Activated naive CD4-positive, alpha-beta T cell treated with anti-CD3 and anti-CD28 coated beads for 36 hours (primary cell): ENCODE measurements at places on chromosomes 13 and 19.

GRCh38 chr19:46862974-46863632 is 2.3 kb downstream of the ARHGAP35 start:
- no peak for DNase-seq

GRCh38 chr19:31154021-31154420 is 195.2 kb downstream of the TSHZ3 start:
- DNase-seq, result no peak

GRCh38 chr19:46423188-46423587 is 5.5 kb downstream of the PNMA8C start:
- no peak for DNase-seq

DNA sequence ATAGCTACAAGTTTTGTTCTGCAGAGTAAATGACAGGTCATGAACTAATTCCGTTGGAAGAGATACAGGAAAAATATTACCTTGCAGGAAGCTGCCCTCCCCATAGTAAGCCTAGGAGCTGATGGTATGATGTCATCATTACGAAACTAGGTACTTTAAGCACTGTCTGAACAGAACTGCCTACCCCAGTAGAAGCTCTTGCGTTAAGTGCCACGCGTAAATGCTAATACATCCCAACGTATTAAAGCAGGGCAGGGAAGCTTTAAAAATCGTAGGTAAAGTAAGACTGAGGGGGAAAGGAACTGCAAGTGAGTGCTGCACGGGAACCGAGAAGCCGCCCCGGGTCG is 572 bp downstream of the UGGT2 start:
- DNase-seq, result no peak

- DNase-seq, result peak; percentile 29
Observed at GRCh38 chr19:3357992-3358688, 8.2 kb upstream of the NFIC start.

- no peak for DNase-seq
Observed at GRCh38 chr13:112457485-112457884, 81.3 kb downstream of the SPACA7 start.

- no peak for DNase-seq
Observed at GRCh38 chr13:59368693-59369092, 795.0 kb downstream of the DIAPH3 start.

DNA sequence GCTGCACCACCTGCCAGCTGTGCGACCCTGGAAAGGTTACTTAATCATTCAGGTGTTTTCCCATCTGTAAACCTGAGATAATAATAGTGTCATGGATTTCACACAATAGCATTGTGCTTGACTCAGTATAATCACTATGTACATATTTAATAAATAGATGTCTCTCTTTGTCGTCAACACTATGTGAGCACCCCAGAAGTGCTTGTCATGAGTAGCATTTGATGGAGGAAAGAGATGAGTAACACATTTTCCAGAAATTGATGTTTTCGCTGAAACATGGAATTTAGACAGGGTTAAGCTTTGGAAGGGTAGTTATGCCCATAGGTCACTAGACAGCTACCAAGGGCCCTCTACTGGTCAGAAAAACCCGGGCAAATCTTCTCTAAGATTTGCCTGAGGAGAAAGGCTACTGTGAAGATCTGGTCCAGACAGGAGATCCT is 9.5 kb upstream of the MBNL2 start:
- peak; percentile 33 for DNase-seq

DNA sequence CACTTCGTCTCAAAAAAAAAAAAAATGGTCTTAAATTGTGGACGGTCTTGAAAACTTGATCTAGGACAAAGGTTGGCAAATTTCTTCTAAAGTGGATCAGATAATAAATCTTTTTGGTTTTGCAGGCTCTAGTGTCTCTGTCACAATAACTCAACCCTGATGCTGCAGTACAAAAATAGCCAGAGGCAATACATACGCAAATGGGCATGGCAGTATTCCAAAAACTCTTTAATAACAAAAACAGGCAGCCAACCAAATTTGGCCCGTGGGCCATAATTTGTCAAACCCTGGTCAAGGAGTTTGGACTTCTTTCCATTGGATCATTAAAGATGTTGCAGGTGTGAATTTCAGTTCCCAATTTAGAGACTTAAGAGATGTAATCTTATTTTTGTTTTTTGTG is 93.5 kb upstream of the MRI1 start:
- DNase-seq, result no peak

DNA sequence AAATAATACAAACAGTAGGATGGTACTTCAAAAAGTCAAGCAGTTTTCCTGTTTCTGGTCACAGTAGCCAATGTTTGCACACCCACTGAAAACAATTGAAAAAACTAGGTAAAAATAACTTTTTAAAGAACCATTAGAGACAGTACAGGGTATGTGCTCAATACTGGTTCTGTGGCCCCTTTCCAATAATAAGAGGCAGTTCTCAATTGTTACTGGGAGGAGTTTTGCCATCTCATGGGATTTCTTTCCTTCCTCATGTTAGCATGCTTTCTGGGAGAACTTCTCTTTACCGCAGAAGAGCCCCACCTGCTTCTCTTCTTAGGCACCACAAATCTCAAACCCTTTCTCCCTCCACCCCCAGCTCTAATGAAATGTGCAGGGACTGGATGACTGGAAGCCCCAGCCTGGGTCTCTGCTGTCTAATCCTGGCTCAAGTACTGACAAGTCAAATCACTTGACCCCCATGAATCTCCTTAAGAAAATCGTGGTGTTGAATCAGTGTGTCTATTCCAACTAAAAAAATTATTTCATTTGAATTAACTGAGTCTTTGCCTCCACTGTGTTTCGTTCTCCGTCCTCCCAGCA is 14.6 kb downstream of the METTL21C start:
- no peak for DNase-seq

- DNase-seq, result no peak
Observed at GRCh38 chr19:49585023-49585422, 3.9 kb downstream of the PRRG2 start.

GRCh38 chr13:36251526-36251925 is 37.2 kb upstream of the SOHLH2 start:
- no peak for DNase-seq

- DNase-seq, result peak; percentile 59
Observed at GRCh38 chr13:50915565-50915964, 6.0 kb downstream of the RNASEH2B start.

DNA sequence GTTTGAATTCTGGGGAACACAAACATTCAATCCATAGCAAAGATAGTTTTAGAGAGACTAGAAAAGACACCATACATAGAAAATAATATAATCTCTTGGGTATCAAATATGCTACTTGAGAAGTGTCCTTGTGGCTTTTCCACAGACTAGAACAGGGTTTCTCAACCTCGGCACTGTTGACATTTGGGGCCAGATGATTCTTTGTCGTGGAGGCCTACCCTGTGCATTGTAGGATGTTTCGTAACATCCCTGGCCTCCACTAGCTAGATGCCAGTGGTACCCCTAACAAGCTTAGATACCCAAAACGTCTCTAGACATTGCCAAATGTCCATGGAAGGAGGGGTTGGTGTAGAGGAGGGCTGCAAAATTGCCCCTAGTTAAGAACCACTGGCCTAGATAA is 2.2 kb upstream of the ESD start:
- DNase-seq, result no peak

DNA sequence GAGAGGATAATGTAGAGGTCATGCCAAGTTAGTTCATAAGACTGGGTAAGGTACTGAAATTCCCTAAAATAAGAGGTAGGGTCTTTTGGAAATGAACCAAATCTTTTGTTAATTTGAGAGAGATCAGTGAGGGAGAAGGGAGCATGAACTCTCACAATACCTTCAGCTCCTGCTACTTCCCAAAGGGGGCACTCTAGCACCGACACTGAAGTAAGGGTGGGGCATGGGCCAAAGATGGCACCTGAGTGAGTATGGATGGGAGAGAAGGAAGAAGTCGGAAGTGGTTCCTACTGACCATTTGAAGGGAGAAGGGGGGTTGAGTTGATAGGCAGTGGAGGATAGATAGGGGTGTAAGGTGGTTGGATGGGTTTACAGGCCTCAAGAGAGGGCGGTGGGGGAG is 86.6 kb downstream of the ZNF737 start:
- DNase-seq, result no peak

DNA sequence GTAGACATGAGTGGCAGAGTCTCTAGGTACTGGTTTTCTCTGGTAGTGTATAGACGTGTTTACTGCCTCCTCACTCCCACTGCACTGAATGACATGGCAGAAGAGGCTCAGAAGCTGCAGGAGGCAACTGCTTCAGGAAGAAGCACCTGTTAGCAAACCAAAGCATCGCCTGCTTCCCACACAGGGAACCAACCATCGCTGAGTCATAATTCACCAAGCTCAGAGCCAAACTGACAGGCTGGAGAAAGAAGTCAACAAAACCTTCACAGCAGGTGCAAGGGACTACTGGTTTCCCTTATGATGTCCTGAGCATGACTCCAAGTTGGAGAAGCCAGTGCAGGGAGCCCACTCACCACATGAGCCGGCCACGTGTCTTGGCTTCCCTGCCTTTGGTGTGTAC is 69.8 kb downstream of the KCTD12 start:
- DNase-seq, result peak; percentile 45

DNA sequence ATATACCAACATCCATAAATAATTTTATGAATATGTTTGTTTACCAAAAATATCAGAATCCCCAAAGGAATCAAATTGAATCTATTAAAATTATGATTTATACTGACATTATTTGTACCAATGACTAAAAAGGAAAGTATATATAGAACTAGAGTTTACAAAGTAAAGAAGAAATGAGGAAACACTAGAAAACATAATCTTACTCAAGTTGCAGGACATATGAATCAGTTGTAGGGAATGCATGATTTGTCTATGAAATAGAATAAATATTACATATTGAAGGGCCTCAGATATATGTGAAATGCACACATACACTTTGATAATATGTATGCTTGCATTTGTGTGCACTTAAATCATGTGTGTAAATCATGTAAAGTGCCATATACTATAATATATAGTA is 1466.4 kb downstream of the EFNB2 start:
- no peak for DNase-seq

DNA sequence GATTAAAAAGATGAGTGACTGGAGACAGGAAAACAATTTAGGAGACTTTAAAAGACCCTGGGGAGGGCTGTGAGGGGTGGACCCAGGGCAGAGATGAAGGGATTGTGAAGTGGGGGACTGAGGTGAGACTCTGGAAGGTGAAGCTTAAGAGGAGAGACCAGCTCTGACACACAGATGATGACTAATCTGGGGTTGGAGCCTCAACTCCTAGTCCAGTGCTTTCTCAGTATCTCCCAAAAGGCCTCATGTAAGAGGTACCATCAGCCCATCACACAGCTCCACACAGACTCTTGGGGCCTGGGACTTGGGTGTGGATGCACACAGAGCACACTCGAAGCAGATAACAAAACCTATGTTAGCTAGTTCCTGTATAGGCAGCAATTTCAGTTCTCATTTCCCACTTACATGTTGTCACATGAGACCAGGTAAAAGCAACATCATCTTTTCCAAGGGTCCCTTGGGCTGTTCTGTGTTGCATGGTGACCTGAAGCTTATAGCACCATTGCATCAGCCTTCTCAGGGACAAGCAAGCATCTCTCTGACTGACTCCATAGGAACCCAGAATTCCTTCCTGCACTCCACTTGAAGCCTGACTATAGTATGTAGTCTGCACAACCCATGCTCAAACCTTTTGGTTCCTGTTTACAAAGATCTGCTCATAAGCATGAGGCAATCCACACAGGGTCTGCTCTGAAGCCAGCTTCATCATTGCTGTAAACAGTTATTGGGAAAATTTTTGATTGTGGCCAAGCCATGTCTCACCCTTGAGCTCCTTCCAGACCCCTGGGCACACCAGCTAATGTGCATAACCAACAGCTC is 88.6 kb upstream of the MYCBP2 start:
- no peak for DNase-seq

DNA sequence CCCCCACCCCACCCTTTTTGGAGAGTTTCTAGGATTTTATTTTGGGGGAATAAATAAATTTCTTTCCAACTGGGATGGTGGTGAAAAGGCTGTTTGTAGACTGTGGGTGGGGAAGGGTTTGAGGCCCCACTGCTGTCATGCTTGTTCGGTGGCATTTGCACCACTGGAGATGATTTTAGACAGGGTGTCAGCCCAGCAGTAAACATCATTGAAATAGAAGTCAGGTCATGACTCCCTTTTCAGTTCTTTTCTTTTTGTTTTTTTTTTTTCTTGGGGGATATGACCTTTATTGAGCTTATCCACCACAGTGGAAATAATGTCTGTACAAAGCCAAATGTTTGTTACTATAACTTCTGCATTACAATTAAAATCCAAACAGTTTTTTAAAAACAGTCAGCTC is 14.1 kb downstream of the UBAC2 start:
- peak; percentile 29 for DNase-seq

DNA sequence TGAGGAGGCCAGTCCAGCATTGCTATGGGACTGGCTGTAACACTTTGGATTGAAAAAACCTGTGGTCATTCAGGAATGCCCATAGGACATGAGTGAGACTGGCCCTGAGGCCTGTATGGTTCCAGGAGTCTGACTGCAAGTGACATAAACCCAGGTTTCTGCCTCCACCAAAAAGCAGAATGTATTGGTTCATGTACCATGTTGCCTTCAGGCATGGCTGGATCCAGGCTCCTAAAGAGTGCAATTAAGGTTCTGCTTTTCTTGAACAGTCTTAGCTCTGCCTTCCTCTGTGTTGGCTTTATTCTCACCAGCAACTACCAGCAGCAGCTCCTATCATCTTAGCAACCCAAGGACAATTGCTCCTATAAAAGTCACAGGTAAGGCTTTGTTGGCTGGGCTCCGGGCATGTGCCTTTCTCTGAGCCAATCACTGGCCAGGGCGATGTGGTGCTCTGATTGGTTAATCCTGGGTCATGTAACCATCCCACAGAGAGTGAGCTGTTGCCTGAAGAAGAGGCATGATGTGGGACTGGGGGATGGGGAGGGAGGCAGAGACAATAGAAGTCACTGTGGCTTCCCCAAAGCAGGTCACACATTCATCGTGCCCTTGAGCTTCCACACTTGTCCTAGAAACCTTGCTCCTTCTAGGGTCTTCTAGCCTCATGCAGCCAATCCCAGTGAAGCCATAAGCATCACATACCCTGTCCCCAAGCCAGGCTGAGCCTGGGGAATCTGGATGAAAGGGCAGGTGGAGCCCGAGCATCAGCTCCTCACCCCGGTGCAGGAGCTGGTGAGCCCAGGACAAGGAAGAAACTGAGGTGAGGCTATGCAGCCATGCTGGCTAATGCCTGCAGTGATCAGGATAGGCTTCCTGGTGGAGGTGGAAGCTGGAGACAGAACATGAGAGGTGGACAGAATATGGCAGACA is 123.9 kb downstream of the URI1 start:
- DNase-seq, result no peak

GRCh38 chr13:97359181-97360057 is 74.5 kb upstream of the RAP2A start:
- peak; percentile 60 for DNase-seq

- peak; percentile 83 for DNase-seq
Observed at GRCh38 chr19:47427241-47428176, 8.2 kb upstream of the MEIS3 start.

DNA sequence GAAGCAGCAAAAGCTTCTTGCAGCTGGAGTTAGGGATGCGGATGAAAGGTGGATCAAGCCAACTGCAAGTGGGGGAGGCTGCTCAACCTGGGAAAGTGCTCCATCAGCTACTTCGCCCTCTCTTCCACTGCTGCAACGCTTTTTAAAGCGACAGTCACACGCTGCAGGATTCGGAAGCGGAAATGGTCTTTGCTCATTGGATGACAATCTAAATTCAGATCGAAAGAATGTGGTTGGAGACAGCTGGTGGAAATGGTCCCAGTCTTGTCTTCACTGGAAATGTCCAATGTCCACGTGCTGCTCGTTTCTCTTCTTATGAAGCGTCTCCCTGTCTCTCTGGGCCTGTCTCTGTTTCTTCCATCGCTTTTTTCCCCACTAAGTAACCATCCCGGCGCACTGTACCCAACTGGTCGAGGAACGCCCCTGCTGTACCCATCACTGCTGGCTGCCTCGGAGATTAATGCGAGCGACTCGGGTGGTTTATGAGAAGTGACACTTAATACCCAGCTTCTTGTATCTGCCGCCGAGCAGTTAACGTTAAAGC is 2.1 kb upstream of the FGF9 start:
- peak; percentile 58 for DNase-seq
